Karpas-422 (cell line): ENCODE measurements at places on chromosomes 4 and X. TPM values are rescaled to one million over a fixed set of nuclear protein-coding genes. Genes with fewer than 3 reads are reported as not detected.

GRCh38 chr4:24054910-24055309, 165.1 kb upstream of the PPARGC1A start:
- DNase-seq = no peak

SH3TC1 gene
- 1.7 and 6.9 TPM in 2 replicates for total RNA-seq

- no peak for DNase-seq
These were observed 55.0 kb upstream of the FAM9B start for GRCh38 chrX:9088896-9089295.

RENBP gene
- total RNA-seq = 0.22 and 0.26 TPM in 2 replicates

DNA sequence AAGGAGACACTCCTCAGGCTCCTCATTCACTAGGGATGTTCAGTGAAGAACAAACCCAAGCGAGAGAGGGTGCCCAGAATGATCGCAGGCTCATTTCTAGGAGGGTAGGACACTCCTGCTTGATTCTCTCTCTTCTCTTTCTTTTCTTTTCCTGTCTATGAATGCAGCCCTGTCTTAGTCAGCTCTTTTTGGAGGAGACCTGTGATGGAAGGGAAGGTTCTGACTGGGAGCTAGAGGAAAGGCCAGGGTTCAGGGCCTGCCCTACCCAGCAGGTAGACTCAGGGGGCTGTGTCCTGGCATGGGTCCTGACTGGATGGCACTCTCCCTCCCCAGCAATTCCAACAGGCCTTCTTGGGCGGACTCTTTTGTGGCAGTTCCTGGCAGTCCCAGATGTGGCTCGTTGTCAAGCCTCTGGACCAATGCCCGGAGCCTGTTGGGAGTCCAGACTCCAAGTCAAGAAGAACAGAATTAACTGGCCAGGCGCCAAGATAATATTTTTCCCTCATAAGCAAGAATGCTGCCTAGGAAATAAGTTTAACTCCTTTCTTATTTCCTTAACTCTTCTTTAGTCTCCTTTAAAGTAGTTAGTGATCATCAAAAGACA, 139.4 kb upstream of the SCML1 start:
- DNase-seq = no peak

GAGE12J gene
- total RNA-seq = not detected in 2 replicates

DNA sequence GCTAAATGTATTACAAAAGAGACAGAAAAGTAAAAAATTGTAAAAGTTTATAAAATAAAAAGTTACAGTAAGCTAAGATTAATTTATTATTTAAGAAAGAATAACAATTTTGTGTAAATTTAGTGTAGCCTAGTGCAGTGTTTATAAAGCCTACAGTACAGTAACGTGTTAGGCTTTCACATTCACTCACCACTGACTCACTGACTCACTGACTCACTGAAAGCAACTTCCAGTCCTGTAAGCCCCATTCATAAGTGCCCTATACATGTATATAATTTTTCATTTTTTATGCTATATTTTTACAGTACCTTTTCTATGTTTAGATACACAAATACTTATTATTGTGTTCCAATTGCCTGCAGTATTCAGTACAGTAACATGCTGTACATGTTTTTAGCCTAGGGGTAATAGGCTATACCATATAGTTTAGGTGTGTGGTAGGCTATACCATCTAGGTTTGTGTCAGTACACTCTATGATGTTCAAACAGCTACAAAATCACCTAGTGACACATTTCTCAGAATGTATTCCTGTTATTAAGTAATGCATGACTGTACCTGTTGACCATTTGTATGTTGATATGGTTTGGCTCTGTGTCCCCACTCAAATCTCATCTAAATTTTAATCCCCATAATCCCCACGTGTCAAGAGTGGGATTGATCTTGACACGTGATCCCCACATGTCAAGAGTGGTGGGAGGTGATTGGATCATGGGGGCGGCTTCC, 57.9 kb downstream of the CFAP299 start:
- no peak for DNase-seq
